ENCODE measurements at places on chromosomes 4 and X.
A peak's percentile ranks its signal among the peaks of the same experiment; 100 is the strongest.

DNA sequence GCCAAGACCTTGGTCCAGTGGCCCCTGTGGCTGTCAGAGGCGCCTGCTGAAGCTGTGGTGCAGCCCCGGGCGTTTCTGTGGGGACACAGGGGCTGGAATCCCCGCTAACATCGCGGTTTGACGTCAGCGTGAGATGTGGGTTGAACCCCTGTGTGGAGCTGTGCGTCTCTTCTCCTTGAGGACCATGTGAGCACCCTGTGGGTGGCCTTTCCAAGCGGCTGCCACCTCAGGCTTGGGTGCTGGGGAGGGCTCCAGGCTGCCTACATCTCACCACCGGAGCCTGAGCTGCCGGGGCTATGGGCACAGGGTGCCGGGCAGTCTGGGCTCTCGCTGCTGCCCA lies 27.7 kb downstream of the UVSSA start:
- H3K27me3 ChIP-seq, result no peaks in the 10 kb centered on the region
- no peak overlapping the region for H3K4me3 ChIP-seq
- no peak overlapping the region for H3K27ac ChIP-seq
- H3K4me1 ChIP-seq, result no peaks in the 10 kb centered on the region
- DNase-seq, result no peak

DNA sequence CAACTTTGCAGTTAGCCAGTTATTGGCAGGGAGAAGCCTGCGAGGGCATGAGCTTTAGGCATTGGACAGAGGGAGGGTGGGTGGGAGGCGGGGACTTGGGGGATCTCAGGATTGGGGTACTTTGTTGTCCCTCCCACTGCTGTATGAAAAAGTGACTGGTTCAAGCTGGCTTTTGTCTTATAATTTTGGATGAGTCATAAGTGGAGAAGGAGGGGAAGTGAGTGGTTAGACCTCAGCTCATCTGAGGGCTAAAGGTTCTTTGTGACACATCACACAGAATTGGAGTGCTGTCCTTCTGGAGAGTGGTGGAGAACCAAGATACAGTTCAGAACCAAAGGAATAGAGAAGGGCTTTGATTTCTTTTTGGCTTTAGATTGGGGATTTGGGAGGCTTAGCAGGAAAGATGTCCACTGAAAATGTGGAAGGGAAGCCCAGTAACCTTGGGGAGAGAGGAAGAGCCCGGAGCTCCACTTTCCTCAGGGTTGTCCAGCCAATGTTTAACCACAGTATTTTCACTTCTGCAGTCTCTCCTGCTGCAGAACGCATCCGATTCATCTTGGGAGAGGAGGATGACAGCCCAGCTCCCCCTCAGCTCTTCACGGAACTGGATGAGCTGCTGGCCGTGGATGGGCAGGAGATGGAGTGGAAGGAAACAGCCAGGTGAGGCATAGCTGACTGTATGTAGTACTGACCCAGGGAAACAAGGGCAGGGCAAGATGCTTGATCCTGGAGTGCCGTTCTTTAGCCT lies at the start of gene SLC4A4:
Gene SLC4A4, plus strand, starts transcription at position 175 of the 748 bp plus-strand sequence.
- H3K36me3 ChIP-seq, result no peaks in the 10 kb centered on the region
- no peaks in the 10 kb centered on the region for H3K4me1 ChIP-seq
- no peak within 1 kb of the TSS for H3K4me3 ChIP-seq
- H3K27me3 ChIP-seq, result no peaks in the 10 kb centered on the region

- no peaks in the 10 kb centered on the region for H3K27me3 ChIP-seq
- H3K36me3 ChIP-seq, result no peaks in the 10 kb centered on the region
- no peak overlapping the region for H3K27ac ChIP-seq
Measured at GRCh38 chr4:71537551-71538065, 198.8 kb downstream of the SLC4A4 start.

- H3K36me3 ChIP-seq, result no peaks in the 10 kb centered on the region
- peaks cover 12% of the 10 kb centered on the region for H3K4me1 ChIP-seq
- DNase-seq, result peak; percentile 71
Measured at GRCh38 chr4:185541251-185541727, 6.0 kb upstream of the PDLIM3 start.

- H3K4me3 ChIP-seq, result no peak overlapping the region
- H3K27ac ChIP-seq, result no peak overlapping the region
- H3K36me3 ChIP-seq, result no peaks in the 10 kb centered on the region
- no peaks in the 10 kb centered on the region for H3K27me3 ChIP-seq
- H3K4me1 ChIP-seq, result no peaks in the 10 kb centered on the region
Measured at GRCh38 chrX:139844163-139844562, 88.7 kb downstream of the ATP11C start.

- H3K27me3 ChIP-seq, result no peaks in the 10 kb centered on the region
- no peak overlapping the region for H3K4me3 ChIP-seq
- DNase-seq, result no peak
- no peak overlapping the region for H3K27ac ChIP-seq
- no peaks in the 10 kb centered on the region for H3K36me3 ChIP-seq
Measured at GRCh38 chrX:64994131-64994798, 18.0 kb upstream of the ZC4H2 start.

- H3K4me3 ChIP-seq, result no peak overlapping the region
- H3K4me1 ChIP-seq, result no peaks in the 10 kb centered on the region
- H3K27ac ChIP-seq, result no peak overlapping the region
- no peak for DNase-seq
- H3K27me3 ChIP-seq, result no peaks in the 10 kb centered on the region
Measured at GRCh38 chr4:180455226-180455625, 1788.0 kb upstream of the TENM3 start.

DNA sequence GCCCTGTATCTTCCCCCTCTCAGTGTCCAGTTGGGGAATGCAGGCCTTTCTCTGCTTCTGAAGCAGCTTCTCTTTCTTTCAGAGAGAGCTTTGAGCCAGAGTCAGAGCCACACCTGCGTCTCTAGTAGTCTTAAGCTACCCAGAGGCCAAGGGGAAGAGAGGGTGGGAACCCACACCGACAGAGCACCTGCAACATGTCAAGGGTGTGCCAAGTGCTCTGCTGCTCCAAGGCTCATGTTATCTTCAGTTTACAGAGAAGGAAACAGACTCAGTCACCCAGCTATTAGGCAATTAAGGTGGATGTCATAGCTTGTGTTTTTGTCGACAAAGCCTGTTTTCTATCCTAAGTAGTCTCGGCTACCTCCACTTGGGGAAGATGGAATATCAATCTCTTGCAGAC lies 22.7 kb upstream of the RNF212 start:
- H3K36me3 ChIP-seq, result no peaks in the 10 kb centered on the region
- no peak overlapping the region for H3K27ac ChIP-seq
- no peaks in the 10 kb centered on the region for H3K4me1 ChIP-seq
- no peak overlapping the region for H3K4me3 ChIP-seq
- DNase-seq, result no peak

DNA sequence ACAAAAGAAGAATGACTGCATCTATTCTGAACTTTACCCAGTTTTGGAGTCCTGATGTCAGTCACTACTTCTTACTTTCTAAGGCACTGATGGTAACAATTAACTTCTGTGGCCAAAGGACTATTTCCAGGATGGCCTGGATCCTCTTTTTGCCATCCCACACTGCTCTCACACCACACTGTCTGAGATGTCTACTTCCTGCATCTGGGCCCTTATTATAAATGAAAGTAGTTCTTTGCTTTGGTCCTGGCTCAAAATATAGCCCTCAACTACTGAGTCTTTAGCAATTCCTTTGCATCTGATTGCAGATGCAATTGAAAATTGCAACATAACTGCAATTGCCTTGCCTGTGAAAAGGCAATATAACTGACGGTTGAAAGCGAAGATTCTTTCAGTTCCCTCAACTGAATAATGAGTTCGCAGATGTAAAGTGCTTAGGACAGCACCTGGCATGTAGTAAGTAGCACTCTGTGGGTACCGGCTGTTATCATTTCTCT lies 44.2 kb downstream of the COQ2 start:
- no peak overlapping the region for H3K4me3 ChIP-seq
- H3K4me1 ChIP-seq, result no peaks in the 10 kb centered on the region
- H3K36me3 ChIP-seq, result peaks cover 4% of the 10 kb centered on the region
- H3K27me3 ChIP-seq, result no peaks in the 10 kb centered on the region
- H3K27ac ChIP-seq, result no peak overlapping the region

DNA sequence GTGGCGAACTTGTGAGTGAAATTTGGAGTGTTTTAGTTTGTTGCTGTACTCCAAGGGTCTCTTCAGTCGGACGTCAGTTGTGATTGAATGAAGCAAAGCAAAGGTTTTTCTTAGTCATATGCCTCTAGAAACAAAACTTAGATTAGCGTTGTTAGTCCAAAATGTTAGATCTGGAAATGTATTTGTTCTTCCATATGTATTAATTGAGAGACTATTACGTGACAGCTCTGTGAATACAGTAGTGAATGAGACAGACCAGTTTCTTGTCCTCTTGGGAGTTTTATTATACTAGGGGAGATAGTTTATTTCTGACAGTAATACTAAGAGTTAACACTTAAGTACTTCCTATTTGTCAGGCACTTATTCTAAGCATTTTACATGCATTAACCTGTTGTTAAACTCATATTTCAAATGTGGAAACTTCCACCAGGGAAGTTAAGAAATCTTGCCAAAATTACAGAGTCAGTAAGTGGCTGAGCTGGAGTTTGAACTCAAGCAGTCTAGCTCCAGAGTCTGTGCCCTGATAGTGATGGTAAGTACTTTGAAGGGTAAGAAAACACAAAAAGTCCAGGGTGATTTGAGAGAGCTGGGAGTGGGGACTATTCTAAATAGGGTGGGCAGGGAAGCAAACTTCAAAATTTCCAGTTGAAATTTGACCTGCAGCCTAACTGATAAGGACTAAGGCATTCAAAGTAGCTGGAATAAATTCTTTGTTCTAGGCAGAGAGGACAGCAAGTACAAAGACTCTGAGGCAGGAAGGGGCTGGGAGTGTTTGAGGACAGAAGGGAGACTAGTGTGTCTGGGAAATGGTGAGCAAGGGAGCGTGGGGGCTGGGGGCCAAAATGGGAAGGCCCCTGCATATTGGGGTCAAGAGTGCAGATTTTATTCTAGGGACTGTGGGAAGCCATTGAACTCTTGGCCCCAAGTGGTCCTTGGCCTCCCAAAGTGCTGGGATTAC lies 17.0 kb downstream of the ADD1 start:
- no peaks in the 10 kb centered on the region for H3K36me3 ChIP-seq
- no peak overlapping the region for H3K4me3 ChIP-seq
- peak overlapping the region; percentile 71 for H3K27ac ChIP-seq
- DNase-seq, result peak; percentile 68
- no peaks in the 10 kb centered on the region for H3K27me3 ChIP-seq

DNA sequence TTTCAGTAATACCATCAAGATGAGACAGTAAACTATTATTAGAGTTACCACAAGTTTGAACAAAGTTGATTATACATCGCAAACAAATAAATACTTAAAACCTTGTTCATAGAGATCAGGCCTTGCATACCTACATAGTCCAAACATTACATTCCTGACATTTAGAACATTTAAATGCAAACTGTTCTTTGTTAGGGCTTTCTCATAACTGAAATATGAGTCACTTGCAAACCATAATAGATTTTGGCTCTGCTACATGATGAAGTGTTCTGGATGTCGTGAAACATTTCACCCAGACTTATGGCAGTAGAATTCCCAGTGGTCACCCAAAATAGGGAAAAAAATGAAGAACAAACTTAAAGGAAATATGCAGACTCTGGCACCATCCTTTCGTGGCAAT lies 75.0 kb downstream of the FAT4 start:
- H3K27me3 ChIP-seq, result no peaks in the 10 kb centered on the region
- H3K4me3 ChIP-seq, result no peak overlapping the region
- peaks cover 35% of the 10 kb centered on the region for H3K4me1 ChIP-seq
- H3K27ac ChIP-seq, result peak overlapping the region; percentile 67
- no peaks in the 10 kb centered on the region for H3K36me3 ChIP-seq
- DNase-seq, result no peak

DNA sequence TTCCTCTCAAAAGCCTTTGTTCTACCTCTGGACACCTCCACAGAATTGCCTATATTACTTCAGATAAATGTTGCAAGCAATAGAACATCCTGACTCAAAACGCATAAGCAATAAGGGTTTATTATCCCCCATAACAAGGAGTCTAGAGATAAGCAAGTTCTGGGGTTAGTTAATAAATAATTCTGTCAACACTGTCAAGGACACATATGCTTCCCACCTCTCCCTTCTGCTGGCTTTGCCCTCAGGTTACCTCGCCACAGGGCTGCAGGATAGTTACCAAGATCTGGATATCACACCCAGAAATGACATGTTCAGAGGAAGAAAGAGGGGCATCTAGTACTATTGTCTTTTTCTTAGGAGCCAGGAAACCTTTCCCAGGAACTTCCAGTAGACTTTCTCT lies 14.0 kb upstream of the DUSP21 start:
- H3K27me3 ChIP-seq, result no peaks in the 10 kb centered on the region
- no peaks in the 10 kb centered on the region for H3K4me1 ChIP-seq
- H3K36me3 ChIP-seq, result no peaks in the 10 kb centered on the region

DNA sequence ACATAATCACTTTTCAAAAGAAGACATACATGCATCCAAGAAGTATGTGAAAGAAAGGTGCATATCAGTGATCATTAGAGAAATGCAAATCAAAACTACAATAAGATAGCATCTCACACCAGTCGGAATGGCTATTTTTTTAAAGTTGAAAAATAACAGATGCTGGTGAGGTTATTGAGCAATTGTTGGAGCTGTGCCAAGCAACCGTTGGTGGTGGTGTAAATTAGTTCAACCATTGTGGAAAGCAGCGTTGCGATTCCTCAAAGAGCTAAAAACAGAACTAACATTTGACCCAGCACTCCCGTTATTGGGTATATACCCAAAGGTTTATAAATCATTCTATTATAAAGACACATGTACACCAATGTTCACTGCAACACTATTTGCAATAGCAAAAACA lies 14.2 kb downstream of the COX7B2 start:
- H3K4me1 ChIP-seq, result no peaks in the 10 kb centered on the region
- no peak for DNase-seq
- H3K4me3 ChIP-seq, result no peak overlapping the region
- H3K27ac ChIP-seq, result no peak overlapping the region
- no peaks in the 10 kb centered on the region for H3K27me3 ChIP-seq

GRCh38 chrX:153941336-153942252 lies 2.8 kb downstream of the RENBP start:
- H3K36me3 ChIP-seq, result no peaks in the 10 kb centered on the region
- no peak overlapping the region for H3K4me3 ChIP-seq
- no peak for DNase-seq
- H3K27ac ChIP-seq, result peak overlapping the region; percentile 18

DNA sequence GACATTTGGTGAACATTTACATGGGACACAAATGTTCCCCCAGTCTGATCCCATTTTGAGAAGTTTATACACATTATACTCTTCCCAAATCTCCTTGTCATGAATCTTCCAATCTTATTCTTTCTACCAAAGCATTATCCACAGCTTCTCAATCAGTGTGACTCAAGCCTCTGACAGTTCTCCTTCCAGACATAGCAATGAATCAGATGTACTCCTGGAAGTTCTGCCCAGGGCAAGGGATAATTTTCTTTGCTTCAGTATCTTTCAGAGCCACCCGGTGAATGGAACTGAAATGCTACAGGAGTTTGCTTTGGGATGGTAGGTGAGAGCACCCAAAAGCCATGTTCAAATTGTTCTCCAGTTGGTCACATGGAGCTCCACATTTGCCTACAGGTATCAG lies 145.5 kb downstream of the ANXA5 start:
- no peak for DNase-seq
- no peak overlapping the region for H3K27ac ChIP-seq
- H3K4me3 ChIP-seq, result no peak overlapping the region
- H3K4me1 ChIP-seq, result peaks cover 11% of the 10 kb centered on the region
